ENCODE measurements at places on chromosomes 1 and 21.

- DNase-seq, result no peak
Observed at GRCh38 chr1:78240191-78240590, 194.4 kb downstream of the GIPC2 start.

DNA sequence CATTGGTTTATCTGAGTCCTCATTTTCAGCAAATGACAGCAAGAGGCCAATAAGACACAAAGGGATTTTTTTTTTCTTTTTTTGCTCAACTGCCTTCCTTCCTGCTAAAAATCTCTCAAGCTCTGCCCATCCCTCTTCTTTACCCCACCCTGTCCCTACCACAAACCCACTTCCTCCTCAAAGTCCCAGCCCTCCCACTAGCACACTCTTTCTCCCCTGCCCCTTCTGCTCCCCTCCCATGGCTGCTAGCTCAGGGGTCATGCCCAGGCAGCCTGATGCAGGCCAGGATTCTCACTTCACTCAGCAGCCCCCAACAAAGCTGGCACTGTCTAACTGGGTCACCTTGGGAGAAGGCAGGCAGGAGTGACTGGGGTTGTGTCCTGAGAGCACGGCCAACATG, 28.8 kb upstream of the PPP2R5A start:
- DNase-seq, result no peak

DNA sequence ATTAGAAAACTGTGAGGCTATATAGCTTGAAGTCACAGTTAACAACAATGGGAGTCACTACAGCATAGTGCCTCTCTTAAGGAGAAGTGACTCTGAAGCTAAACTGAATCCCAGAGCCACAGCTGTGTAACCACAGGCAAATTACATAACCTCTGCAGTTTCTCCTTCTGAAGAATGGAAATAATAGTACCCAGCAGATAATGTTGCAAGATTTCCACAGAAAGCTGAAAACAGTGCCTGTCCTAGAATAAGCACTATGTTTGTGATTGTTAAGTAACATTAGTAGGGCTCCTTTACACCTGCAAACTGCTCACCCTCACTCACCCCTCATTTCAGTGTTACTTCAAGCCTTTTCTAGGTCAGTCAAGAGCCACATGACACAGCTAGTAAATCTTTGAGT, 886.7 kb downstream of the PLA2G4A start:
- DNase-seq, result no peak

- DNase-seq, result no peak
Observed at GRCh38 chr1:115170961-115171392, 81.7 kb upstream of the TSPAN2 start.

DNA sequence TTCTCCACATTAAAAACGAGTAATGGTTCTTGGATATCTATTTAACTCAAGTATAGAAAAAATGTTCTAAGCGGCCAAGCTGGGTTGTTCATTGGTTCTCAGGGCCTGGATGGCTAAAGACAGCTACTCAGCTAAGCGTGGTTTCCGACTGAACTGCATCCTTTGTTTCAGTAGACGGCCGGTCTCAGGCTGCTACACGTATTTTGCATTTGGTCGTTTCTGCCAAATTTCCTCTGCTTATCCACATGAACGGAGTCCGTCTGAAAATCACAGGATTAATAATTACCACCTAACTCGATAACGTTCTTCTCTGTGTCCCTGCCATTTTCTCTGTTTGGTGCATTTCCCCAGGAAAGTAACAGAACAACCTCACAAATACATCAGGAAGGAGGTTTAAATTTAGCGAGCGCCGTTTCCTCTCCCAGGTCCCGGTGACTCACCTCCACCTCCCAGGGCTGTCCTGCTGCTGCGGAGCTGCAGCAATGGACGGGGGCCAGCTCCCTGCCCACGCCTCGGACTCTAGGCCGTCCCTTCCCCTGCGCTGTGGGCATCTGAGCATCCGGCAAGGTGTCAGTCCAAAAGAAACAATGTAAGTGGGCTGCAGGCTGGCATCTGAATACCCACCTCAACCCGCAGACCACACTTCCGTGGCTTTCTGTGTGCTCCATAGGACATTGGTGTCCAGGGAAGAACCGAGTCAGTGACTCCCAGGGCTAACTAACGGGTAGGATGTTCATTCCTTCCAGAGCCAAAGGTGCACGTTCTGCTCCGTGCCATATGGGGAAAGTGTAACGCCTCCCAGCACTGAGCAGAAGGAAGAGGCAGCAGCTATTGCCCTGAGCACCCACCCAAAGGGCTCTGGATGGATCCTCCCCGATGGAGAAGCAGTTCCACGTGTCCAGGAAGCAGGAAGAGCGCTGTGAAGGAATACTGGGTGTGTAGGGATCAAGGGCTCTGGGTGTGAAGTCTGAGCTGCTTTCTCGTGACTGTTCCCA, 4.1 kb upstream of the GABRD start:
- no peak for DNase-seq

GRCh38 chr1:111804776-111805175, 49.1 kb downstream of the DDX20 start:
- DNase-seq, result no peak

GRCh38 chr1:36436821-36437220, 13.4 kb downstream of the OSCP1 start:
- DNase-seq, result no peak

DNA sequence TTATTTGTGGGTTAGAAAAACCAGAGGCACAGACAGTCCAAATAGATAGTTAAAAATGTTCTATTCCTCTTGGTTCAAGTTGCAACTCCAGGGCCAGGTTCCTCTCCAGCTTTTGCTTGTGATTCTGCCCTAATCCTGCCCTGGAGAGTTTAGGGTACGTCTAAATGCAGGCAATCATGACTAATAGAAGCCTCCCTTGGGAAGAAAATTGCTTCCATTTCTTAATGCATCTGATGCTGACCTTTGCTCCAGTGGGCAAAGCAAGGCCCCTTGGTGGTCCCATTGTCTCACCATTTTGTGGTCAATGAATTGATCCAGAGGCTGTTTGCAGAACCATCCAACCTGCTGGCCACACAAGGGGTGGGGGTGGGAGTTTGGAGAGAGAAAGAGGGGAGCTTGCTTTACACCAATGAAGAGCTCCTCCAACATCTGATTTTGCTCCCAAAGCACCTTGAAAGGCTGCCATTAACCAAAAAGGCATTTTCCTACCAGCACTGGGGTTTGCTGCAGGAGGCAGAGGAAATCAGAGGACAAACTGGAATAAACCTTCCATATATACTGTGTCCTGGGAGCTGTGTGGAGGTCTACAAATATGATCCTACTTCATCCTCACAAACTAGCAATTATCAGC, 31.3 kb downstream of the C8B start:
- peak; percentile 45 for DNase-seq

GRCh38 chr21:14830307-14830706, 234.5 kb downstream of the NRIP1 start:
- no peak for DNase-seq

DNA sequence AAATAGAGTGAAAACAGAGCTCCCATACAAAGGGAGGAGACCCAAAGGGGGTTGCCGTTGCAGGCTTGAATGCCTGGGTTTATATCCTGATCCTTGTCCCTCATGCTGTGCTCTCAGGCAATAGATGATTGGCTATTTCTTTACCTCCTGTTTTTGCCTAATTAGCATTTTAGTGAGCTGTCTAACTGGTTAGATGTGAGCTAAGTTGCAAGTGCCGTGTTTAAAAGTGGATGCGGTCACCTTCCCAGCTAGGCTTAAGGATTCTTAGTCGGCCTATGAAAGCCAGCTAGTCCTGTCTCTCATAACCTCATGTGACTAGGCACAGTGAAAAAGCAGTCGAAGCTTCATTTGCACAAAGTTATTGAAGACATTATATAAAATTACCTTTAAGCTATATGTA, 356.7 kb upstream of the TMPRSS15 start:
- no peak for DNase-seq

DNA sequence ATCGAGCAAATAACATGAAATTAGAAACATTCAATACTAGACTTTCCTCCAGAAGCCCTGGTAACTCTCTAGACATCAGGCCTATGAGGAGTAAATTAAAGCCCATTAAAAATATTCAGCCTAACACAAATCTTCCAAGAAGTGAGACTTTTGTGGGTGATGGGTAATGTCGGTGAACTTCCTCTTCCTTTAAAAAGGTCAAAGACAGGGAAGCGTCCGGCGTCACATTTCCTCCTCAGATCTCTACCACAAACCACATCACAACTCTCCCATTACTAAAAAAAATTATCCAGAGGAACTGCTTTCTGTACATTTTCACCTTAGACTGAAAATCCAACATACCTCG, 1.4 kb downstream of the EIF4G3 start:
- DNase-seq, result peak; percentile 50

GRCh38 chr1:44050261-44050660, 19.0 kb upstream of the SLC6A9 start:
- DNase-seq, result no peak

- DNase-seq, result no peak
Observed at GRCh38 chr21:38229260-38229877, 27.4 kb upstream of the KCNJ15 start.

DNA sequence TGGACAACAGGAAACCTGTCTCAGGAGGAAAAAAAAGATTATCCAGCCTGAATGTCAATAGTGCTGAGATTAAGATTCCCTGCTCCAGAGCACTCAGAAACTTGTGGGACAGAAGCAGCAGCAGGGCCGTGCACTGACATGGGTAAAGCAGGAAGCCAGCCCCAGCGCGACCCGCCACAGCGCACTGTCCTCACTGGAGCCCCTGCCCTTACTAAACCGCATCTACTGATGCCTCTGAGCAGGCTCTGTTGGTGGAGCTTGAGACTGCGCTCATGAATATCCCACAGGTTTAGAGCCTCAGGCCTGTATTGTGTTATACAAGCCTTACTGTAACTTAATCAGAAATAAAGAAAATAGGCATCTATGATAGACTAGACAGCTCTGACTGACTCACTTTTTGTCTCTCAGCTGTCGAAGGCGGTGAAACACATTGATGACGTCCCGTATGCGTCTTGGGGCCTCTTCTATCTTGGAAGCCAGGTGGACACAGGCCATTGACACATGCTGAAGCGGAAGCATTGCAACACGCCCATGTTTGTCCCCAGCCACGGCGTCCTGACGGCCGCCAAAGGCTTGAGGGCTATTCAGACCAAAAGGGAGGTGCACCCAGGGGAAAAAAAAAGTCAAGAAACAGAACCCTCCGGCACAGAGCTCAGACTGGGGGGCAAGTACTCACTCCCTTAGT, 1.2 kb downstream of the CCNL2 start:
- DNase-seq, result no peak

DNA sequence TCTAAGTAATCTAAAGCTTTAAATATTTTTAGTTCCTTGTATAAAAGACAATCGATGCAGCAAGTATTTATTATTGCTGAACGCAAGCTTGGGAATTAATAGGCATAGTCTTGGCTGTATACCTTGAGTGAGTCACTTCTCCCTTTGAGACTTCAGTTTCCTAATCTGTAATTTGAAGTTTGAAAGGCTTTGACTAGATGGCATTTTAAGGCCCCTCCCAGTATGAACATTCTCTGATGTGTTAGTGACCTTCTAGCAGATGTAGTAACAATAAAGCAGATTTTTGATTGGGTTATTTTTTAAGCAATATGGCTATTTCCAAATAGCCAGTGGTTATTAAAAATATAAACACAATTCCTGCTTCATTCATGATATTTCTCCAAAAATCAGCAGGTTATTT, 58.2 kb downstream of the DUSP10 start:
- no peak for DNase-seq

DNA sequence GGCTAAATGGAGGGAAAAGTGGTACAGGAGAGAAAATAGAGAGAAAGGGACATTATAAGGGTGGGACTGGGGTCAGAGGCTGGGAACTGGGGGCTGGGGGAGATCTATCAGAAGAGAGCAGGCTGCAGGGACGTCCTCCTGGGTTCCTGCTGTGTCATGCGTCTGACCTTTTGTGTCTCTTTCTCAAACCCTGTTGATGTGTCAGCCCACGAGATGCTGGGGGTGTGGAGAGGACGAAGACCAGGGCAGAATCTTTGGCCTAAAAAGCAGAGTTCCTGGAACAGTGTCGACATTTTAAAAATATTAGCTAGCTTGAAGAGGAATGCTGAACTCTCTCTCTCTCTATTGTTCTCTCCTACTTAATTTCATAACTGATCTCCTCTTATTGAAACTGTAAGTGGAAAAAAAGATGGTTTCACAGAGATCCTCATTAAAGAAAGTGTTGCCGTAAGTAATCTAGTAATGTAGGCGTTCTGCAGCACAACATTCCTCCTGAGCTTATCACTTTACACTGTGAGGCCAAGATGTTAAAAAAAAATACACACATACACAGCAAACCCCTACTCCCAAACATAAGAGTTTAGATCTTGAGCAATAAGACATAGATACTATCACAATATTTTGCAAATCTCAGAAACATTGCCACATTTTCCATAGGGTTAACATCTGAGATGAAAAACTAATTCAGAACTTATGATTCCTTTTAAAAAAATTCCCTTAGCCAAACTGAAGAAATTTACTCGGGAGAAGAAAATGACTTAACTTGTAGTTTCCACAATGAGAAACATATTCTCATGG, 52.6 kb downstream of the RUNX1 start:
- peak; percentile 68 for DNase-seq

GRCh38 chr1:240402326-240402725, 209.6 kb downstream of the GREM2 start:
- DNase-seq, result no peak

- DNase-seq, result no peak
Observed at GRCh38 chr1:227894831-227895451, 52.8 kb downstream of the WNT9A start.

DNA sequence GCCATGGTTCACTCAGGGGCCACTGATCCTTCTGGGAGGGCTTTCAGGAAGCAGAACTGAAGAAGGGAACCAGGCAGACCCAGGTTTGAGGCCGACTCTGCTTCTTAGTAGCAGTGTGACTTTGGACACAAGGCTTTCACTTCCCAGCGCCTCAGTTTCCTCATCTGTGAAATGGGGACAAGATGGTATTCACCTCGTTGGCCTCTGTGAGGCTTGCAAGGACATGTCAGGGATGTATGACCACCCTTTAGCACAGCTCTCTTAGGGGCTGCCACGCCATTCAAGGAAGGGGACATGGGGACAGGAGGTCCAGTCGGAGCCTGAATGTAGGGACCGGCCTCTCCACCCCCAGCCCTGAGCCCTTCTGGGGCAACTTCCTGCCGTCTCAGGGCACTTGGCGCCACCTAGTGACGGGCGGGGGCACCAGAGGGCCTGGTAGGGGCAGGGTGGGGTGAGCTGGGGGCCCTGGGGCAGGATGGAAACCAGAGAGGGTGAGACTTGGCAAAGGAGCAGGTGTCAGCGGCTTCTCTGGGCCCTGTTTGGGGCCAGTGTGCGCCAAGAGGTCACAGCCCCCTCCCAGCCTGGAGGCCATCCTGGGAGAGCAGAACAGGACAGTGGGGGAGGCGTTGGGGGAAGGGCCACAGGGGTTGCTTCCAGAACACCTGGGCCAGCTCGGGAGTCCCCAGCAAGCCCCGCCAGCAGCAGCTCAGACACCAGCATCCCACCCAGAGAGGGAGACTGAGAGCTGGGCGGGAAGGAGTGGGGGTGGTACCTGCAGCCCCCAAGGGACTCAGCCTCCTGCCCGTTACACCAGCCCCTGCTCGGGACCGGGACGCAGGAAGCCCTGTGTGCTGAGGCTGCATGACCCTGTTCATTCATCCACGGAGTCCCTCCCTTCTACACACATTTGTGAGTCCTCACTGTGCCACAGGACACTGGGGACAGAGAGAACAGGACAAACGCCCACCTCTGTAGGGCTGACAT, 102.5 kb upstream of the TARDBP start:
- DNase-seq, result no peak

- no peak for DNase-seq
Observed at GRCh38 chr1:82091729-82092128, 291.0 kb downstream of the ADGRL2 start.

- DNase-seq, result no peak
Observed at GRCh38 chr1:61626816-61627215, 98.1 kb downstream of the TM2D1 start.

Measured in HCEC 1CT (cell line).